ENCODE measurements at places on chromosomes 1 and 21.

DNA sequence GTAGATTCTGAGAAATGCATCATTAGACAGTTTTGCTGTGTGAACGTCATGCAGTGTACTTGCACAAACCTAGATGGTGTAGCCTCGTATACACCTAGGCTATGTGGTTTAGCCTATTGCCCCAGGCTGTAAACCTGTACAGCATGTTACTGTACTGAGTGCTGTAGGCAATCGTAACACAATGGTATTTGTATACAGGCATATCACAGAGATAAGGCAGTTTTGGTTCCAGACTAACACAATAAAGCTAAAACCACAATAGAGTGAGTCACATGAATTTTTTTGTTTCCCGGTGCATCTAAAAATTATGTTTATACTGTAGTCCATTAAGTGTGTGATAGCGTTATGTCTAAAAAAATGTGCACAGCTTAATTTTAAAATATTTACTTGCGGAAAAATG lies 6.9 kb downstream of the IL10RB start:
- no peak for DNase-seq

- DNase-seq: no peak
These were observed 13.7 kb upstream of the TENT5C start for GRCh38 chr1:117592155-117592554.

GRCh38 chr1:67347688-67348472 lies 40.2 kb downstream of the IL12RB2 start:
- DNase-seq: no peak

GRCh38 chr1:245693116-245693793 lies 538.5 kb downstream of the KIF26B start:
- no peak for DNase-seq

DNA sequence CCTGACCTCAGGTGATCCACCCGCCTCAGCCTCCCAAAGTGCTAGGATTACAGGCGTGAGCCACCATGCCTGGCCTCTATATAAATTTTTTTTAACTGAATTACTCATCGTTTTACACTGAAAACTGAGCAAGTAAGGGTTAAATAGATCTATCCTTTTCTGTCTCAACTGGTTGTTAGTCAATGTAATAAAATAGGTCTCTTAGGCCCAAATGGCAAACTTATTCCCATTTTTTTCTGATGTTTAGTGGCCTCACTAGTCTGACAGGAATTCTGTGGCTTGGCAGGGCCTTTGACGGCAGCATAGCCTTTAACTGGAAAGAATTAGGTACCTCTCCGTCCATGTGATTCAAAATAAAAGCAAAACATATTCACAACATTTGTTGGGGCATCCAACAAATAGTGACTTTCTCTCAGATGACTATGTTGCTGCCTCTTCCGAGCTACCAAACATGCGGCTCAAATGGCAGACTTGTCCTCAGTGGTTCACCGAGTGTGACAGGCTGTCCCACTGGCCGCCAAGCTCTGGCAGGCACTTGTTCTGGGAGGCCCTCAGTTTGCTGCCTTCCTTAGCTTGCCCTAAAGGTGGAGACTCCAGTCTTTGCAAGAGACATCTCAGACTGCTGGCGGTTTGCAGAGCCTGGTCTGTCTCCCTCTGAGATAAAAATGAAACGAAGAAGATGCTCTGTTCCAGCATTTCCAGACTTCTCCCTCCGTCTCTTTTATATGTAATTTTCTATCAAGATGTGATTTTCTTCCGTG lies 17.4 kb downstream of the ATP1A4 start:
- DNase-seq: no peak

- DNase-seq: no peak
These were observed 16.1 kb upstream of the NTNG1 start for GRCh38 chr1:107124694-107125093.

DNA sequence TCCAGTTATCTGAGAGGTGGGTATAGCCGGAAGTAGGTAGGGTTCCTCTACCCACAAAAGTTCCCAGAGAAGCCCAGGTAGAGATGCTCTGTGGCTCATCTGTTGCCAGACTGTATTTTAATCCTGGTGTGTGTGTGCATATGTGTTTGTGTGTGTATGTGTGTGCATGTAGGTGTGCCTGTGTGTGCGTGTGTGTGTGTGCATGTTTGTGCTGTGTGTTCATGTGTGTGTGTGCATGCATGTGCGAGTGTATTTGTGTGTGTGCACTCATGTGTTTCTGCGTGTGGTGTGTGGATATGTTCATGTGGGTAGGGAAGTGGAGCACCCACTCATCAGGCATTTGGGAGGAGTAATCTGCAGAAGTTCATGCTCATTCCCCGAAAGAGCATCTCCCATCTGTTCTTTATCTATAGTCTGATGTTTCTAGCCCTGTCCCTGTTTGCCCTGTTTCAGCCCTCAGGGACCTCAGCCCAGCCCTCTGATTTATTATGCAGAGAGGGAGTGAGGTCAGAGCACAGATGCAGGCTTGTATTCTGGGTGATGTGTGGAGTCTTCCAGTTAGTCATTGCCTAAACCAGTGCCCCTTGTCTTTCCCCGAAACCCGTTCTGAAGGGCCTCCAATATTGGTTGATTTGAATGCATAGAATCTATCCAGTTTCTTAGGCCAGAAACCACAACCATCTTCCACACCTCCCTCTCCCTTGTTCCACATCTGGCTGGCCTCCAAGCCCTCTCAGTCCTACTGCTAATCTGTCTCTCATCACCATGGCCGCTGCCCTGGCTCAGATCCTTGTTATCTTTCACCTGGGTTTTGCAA lies 69.1 kb downstream of the DISC1 start:
- no peak for DNase-seq

DNA sequence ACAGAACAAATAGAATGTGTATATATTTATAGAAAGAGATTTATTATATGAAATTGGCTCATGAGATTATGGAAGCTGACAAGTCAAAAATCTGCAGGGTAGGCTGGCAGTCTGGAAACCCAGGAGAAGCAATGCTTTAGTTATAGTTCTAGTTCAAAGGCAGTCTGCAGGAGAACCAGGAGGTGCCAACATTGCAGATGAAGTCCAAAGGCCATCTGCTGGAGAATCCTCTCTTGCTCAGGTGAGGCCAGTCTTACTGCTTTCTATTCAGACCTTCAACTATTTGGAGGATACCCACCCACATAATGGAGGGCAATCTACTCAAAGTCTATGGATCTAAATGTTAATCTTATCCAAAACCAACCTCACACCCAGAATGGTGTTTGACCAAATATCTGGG lies 75.9 kb upstream of the MRPS6 start:
- no peak for DNase-seq

- DNase-seq: no peak
These were observed 181.3 kb downstream of the KCTD3 start for GRCh38 chr1:215748431-215748830.

DNA sequence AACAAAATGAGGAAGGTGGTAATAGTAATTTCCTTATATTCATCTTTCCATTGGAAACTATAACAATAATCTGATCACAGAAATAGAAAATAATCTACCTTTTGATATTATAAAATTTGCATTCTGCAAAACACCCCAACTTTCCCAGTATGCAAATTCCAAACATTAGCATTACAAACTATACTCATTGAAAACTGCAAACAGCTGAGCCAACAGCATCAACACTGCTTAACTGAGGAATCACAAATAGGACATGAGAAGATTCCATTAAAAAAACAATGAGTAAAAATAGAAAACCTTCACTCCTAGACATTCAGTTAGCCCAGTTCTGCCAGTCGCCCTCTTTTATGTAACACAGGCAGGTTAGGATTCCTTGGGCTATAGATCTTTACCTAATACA lies 18.1 kb downstream of the ZNF281 start:
- DNase-seq: no peak

GRCh38 chr1:91278754-91279153 lies 125.9 kb downstream of the HFM1 start:
- DNase-seq: no peak

- no peak for DNase-seq
These were observed 4.2 kb downstream of the RD3 start for GRCh38 chr1:211487672-211488208.

GRCh38 chr1:56904663-56905397 lies 50.2 kb downstream of the C8A start:
- DNase-seq: no peak

- no peak for DNase-seq
These were observed 14.1 kb upstream of the SVBP start for GRCh38 chr1:42831273-42831672.

- DNase-seq: no peak
These were observed 569.4 kb upstream of the ADAMTS5 start for GRCh38 chr21:27536319-27536718.

- DNase-seq: no peak
These were observed 1.8 kb downstream of the RER1 start for GRCh38 chr1:2393471-2393877.

DNA sequence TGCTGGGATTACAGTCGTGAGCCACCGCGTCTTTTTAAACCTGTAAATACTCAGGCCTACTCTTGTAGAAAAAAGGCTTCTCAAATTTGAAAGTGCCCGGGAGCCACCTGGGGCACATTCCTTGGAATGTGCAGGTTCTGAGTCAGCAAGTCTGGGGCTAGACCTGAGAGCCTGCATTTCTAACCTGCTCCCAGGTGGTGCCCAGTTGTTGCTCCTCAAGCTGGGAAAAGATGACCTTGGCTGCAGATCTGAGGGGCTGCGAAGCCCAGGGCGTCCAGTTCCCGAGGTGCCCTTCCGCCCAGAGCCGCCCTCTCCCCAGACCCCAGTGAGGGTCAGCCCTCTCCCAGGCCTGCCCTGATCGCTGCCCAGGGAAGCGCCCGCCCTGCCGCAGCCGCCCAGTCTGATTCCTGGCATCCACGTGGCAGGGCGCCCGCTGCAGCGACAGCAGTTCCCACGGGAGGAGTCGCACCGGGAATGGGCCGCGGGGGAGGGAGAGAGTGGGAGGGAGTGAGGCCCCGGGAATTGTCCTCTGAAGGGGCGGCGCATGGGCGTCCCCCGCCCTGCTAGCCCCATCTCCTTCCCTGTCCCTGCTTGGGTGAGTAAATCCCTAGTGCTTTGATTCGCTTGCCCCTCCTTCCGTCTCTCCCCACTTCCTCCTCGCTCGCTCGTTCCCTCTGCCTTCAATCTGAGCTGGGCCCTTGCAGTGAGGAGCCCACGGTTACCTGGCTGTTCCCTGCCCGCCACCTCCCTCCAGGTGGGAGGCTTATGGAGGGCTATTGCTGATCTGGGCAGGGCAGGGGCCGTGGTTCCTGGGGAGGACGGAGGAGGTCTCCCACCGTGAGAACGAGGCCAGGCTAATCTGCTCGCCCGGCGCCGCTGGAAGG lies 18.8 kb upstream of the TENT5B start:
- no peak for DNase-seq

DNA sequence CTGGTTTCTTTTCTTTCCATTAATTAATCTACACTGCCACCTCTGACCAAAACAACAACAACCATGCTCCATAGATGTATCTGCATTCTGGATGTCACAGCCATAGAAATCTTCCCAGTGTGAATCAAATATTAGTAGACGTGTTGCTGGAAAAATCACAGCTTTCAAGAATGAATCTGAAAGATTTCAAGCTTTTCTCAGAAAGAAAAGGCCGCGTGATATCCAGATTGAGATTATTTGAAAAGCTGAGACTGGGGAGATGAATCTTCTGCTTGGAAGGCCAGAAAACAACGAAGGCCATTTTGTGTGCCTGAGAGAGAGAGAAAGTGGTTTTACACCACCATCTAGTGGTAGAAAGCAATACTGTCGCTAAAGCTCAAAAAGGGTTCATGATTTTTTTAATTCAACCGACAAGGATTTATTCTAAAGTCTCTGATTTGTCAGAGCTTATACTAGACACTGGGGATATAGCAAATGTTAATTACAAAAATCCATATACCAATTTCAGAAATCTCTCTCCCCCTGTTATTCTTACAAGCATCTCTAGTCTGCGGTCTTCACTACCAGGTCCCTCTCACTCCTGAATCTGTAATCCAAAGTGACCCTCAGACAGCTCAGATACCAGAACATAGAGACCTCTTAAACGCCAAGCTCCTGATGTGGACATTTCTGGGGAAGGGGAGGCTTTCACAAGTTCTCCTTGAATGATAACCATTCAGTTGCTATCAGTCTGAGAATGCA lies 87.5 kb upstream of the SGIP1 start:
- no peak for DNase-seq

DNA sequence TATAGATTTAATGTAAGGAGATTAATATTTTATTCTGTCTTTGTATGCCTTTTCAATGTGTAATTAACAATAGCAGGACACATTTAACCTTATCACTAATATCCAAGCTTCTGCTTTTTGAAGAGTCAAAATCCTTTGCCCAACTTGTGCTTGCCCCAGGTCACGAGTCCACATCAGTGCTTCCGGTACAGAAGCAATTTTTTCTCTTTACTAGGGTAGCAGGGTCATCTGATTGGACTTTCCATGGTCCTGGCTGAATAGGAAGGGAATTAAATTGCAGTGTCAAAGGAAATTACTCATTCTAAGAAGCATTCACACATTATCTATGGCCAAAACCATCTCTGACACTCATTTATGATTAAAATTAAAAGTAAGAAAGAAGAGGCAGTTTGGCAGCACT lies 460.5 kb upstream of the ADGRL2 start:
- DNase-seq: no peak

GRCh38 chr1:33327587-33328325 lies 6.9 kb upstream of the A3GALT2 start:
- no peak for DNase-seq

GRCh38 chr1:202189918-202190715 lies 3.5 kb upstream of the LGR6 start:
- no peak for DNase-seq

DNA sequence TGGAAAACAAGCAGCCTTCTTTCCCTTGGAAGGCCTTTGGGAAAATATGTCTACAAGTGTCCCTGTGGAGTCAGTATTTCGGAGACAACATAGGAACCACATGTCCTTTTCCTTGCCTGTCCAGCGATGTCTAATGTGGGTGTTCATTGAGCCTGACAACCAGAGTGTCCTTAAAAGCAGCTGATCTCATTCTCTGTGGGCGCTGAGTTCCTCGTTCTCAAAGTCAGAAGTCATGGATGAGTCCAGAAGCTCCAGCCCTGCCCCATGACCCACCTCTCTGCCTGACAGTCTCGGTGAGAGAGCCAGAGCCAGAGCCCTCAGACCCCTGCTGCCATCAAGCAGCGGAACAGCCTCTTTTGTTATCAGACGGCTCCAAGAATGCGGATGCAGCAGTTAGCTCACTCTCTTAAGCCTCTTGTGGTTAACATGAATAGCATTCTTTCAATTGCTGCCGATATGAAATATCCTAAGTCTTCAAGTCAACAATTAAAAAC lies 329.2 kb downstream of the TGFB2 start:
- DNase-seq: no peak

DNA sequence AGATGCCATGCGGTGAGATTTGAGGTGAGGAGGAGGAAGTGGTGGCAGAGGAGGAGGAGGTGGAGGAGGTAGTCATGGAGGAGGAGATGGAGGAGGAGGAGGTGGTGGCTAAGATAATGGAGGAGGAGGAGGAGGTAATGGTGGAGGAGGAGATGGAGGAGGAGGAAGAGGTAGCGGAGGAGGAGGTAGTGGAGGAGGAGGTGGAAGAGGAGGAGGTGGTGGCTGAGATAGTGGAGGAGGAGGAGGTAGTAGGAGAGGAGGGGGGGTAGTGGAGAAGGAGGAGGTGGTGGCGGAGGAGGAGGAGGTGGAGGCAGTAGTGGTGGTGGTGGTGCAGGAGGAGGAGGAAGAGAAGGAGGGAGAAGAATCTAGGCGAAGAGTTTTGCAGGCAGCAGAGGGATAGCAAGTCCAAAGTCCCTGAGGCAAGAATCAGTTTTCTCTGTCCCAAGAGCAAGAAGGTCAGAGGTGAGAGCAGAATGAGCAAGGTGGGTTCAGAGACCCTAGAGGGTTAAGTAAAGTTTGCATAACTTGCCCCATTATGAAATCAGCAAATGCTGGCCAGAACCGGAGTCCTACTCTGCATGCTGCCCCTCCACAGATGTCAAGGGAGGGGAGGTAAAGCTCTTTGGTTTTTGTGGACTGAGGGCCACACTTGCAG lies 38.9 kb upstream of the GNPAT start:
- no peak for DNase-seq

Measured in activated T-cell treated with anti-CD3 and anti-CD28 coated beads, Interleukin-2, amount 50 U/mL, for 48 hours (primary cell).